CD4-positive, alpha-beta T cell treated with Interleukin-4 for 4 hours (primary cell): ENCODE measurements at places on chromosomes 13 and 19.

DNA sequence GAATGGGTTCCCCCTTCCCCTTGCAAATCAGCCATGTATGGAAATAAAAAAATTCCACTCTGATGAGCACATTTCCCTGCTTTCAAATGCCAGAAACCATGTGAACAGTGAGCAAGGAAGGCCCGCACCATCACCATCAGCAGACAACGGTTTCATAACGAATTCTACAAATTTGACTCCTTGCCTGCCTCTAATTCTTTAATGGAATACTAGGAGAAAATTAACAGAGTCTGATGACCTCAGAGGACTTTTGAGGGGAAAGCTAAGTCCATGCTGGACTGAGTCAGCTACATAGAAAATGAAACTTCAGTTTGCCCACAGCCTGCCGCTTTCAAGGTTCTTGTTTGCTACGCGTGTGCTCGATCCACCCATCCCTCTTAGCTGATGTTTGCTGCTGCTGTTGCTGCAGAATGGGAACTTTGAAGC is 46.7 kb upstream of the KL start:
- no peak for DNase-seq

GRCh38 chr19:33279430-33280350 is 22.6 kb downstream of the CEBPA start:
- no peak for DNase-seq

DNA sequence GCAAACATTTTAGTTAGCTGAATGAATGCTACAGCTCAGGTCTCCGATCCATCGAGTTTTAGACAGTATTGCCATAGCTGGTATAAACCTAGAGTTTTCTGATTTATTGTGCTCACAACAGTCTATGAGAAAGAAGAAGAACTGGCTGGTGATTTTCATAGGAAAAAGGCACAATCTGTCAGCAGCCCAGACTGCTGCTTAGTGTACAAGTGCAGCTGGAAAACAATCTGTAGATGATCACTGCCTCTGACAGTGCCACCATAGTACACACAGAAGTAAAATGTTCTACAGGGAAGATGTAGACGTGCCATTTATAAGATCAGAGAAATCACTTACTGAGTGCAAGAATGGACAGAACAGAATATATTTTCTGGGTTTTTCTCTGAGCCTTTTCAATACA is 48.4 kb downstream of the MYO16 start:
- DNase-seq: no peak

DNA sequence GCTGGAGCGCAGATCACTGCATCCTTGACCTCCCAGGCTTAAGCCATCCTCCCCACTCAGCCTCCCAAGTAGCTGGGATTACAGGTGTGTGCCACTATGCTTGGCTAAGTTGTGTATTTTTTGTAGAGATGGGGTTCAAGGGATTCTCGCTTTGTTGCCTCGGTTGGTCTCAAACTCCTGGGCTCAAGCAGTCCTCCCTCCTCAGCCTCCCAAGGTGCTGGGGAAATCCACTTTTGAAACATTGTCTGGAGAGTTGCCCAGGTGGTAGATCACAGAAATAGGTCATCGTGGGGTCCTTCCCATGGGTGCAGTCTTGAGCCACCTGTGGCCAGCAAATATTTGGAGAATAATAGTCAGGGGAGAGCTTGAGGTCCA is 5.2 kb downstream of the LDLR start:
- no peak for DNase-seq

DNA sequence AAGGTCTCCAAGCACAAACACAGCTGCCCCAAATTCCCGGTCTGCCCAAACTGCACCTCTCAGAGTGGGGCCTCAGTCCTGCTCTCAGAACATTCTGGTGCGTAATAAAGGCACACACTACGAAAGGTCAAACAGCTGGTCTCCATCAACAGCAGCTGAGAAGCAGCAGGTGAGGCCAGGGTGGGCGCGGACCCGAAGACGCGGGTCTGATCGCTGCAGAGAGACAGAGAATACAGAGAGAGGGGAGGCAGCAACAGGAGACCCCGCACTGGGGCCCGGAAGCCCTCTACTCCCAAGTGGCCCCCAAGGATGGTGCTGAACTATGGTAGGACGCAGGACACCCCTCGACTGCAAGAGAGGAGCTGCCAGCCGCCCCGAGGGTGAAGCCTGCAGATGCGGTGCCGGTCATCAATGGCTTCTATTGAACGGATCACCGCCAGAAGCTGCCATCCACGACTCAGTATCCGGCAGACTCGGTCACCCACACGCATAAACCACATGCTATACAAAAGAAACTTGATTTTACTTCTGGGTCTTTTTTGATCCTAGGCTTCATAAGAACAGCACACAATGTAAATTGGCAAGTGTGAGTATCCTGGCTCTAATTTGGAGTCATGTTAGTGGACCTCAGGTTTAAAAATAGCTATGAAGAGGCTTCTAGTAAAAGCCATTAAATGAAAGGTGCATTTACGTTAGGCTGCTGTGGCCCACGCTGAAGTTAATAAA is 33.4 kb downstream of the STK24 start:
- DNase-seq: no peak

DNA sequence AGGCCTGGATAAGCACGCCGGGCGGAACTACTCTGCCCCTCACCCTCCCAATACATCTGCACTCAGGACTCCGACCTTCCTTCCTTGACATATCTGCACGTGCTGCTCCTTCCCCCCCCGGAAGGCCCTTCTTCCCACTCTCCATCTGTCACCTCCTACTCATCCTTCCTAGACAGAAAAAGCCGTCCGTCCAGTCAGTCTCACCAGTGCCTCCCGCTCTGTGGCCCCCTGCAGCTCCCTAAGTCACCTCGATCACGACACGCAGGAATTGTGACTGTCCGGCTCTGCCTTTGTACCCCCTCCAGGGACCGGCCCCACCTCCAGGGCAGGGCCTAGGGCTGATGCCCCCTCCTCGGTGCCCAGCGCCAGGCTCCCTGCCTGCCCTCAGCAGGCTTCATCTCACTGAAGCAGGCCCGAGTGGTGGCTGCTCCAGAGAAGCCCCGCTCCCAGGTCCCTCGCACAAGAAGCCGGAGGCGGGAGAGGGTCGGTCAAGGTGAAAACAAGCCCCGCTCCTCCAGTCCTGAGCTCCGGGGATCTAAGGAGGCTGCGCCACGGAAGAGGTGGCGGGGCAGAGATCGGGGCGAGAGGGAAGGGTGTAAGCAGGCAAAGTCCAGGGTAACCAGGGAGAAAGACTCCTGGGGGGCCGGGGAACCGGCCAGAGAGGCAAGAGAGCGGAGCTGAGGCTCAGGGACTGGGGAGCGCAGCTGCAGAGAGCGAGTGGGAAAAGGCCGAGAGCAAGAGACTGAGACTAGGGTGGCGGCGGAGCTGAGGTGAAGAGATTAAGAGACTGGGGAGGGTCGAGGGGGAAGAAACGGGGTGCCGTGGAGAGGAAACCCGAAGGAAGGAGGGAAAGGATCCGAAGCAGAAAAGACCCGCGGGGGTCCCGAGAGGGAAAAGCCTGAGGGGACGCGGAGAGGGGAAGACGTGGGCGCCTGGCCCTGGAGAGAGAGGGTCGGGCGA is 1.1 kb downstream of the PPP6R1 start:
- DNase-seq: peak; percentile 6

- peak; percentile 31 for DNase-seq
These were observed 33.7 kb downstream of the NFILZ start for GRCh38 chr19:8663920-8664670.

GRCh38 chr13:105914291-105915036 is 621.0 kb downstream of the EFNB2 start:
- DNase-seq: no peak

DNA sequence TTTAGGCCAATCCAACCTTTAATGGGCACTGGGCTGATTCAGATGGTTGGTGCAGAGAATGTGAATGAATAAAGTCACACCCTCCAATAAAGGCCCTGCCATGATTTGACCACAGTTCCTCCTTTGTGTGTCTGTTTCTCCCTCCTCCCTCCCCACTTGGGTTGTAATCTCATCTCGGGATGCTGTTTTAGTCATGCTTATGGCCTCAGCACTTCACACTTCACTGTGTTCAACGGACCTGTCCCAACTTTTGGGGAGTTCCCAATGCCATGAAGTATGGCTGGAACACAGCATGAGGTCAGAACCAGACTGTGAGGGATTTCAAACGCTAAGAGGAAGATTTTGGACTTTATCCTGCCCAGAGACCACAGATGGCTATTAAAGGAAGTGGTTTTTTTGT is 5.6 kb upstream of the RAB8A start:
- no peak for DNase-seq

- no peak for DNase-seq
These were observed 46.2 kb downstream of the DCT start for GRCh38 chr13:94433055-94433961.
